ENCODE measurements at places on chromosomes 1 and 21. TPM values are rescaled to one million over a fixed set of nuclear protein-coding genes. Genes with fewer than 3 reads are reported as not detected.

- H3K4me1 ChIP-seq = no peaks in the 10 kb centered on the region
- H3K4me3 ChIP-seq = no peak overlapping the region
- H3K27me3 ChIP-seq = no peaks in the 10 kb centered on the region
- DNase-seq = no peak
- no peaks in the 10 kb centered on the region for H3K36me3 ChIP-seq
Measured at GRCh38 chr1:106995970-106996369, 60.5 kb upstream of the PRMT6 start.

DNA sequence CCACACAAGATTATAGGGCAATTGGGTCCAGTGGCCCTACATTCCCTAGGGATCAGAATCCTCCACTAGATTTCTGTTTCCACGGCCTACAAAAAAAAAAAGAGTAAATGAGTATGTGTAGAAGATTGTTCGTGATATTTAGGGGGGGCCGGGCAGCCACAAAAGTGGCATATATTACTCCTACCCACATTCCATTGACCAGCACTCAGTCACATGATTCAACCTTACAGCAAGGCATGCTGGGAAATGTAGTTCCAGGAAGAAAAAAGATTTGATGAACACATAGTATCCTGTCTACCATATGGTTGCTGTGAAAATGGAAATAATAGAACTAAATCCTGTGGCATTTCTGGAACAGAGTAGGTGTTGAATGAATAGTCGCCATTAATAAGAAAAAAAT is 43.4 kb upstream of the GJB5 start:
- peaks cover 10% of the 10 kb centered on the region for H3K27me3 ChIP-seq
- H3K36me3 ChIP-seq = no peaks in the 10 kb centered on the region
- DNase-seq = no peak
- H3K4me1 ChIP-seq = no peaks in the 10 kb centered on the region

GRCh38 chr1:6443339-6444115 is 19.0 kb downstream of the ESPN start:
- no peak overlapping the region for H3K4me3 ChIP-seq
- DNase-seq = no peak
- H3K36me3 ChIP-seq = peaks cover 6% of the 10 kb centered on the region
- H3K4me1 ChIP-seq = peaks cover 18% of the 10 kb centered on the region
- peaks cover 7% of the 10 kb centered on the region for H3K27me3 ChIP-seq

The PRDM16 gene
- total RNA-seq = not detected

The SERPINC1 gene
- total RNA-seq = not detected

GRCh38 chr1:198201956-198202784 is 45.4 kb downstream of the NEK7 start:
- DNase-seq = no peak
- H3K27ac ChIP-seq = peak overlapping the region; percentile 60
- H3K4me1 ChIP-seq = peaks cover 45% of the 10 kb centered on the region
- H3K4me3 ChIP-seq = peak overlapping the region; percentile 63
- no peaks in the 10 kb centered on the region for H3K27me3 ChIP-seq

DNA sequence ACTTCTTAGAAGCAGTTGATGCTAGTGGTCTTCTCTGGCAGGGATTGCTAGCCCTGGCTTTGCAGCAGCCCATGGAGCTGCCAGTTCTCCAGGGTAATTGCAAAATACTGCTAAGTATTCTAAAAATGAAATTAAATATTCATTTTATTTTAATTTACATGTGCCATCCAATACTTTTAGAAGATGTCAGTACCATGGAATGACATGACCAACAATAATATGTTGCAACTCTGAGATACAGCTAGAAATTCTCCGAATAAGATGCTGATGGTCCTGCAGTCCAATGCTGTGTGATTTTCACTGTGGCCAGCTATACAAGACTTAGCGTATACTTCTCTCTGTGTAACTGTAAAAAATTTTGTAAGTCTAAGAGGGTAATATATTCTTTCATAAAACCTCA is 20.0 kb upstream of the WARS2 start:
- no peak overlapping the region for H3K4me3 ChIP-seq
- peaks cover 8% of the 10 kb centered on the region for H3K4me1 ChIP-seq
- H3K27ac ChIP-seq = no peak overlapping the region
- no peaks in the 10 kb centered on the region for H3K27me3 ChIP-seq
- peaks cover 6% of the 10 kb centered on the region for H3K36me3 ChIP-seq
- DNase-seq = no peak

- H3K27me3 ChIP-seq = no peaks in the 10 kb centered on the region
- no peak overlapping the region for H3K4me3 ChIP-seq
- peaks cover 7% of the 10 kb centered on the region for H3K4me1 ChIP-seq
- no peak overlapping the region for H3K27ac ChIP-seq
- no peaks in the 10 kb centered on the region for H3K36me3 ChIP-seq
Measured at GRCh38 chr21:45538381-45539045, 3.7 kb downstream of the SLC19A1 start.

GRCh38 chr1:188426561-188426960 is 1597.8 kb downstream of the PLA2G4A start:
- no peaks in the 10 kb centered on the region for H3K4me1 ChIP-seq
- H3K27me3 ChIP-seq = no peaks in the 10 kb centered on the region
- no peaks in the 10 kb centered on the region for H3K36me3 ChIP-seq
- H3K4me3 ChIP-seq = no peak overlapping the region
- no peak for DNase-seq

GRCh38 chr1:41013796-41014195 is 7.7 kb downstream of the SLFNL1 start:
- no peak overlapping the region for H3K4me3 ChIP-seq
- H3K27me3 ChIP-seq = no peaks in the 10 kb centered on the region
- no peak for DNase-seq
- H3K36me3 ChIP-seq = peaks cover 9% of the 10 kb centered on the region
- H3K4me1 ChIP-seq = peaks cover 14% of the 10 kb centered on the region
- no peak overlapping the region for H3K27ac ChIP-seq

DNA sequence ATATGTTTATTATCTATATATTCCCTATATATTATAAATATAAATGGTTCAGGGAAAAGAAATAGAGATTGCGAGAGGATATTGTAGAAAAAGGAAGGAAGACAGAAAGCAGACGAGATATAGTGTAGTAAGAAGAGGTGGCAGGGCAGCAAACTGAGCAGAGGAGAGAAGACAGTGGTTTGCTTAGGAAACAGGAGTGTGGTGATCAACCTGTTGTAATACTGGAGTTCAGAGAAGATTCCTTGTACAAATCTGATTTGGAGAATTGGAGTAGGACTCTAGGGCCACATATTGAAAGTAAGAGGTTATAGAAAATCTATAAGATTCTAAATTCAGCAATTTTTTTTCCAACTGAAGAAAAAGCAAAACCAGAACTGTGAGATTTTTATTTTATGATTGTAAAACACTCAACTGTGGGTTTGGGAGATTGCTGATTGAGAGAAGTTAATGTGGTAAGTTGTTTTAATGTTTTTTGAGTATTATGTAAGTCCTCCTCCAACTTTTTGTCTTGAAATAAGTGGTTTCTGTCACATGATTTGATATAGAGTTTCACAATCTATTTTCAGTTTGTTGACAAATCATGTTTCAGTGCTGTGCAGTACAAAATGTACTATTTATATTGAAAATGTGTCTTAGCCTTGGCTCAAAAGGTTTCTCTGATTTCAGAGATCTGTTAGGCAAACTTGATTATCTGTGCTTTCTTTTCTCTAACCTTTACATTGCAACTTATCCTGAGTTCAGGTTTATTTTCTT is 9.6 kb upstream of the AMY2B start:
- H3K4me3 ChIP-seq = no peak overlapping the region
- H3K27ac ChIP-seq = peak overlapping the region; percentile 79
- no peak for DNase-seq

DNA sequence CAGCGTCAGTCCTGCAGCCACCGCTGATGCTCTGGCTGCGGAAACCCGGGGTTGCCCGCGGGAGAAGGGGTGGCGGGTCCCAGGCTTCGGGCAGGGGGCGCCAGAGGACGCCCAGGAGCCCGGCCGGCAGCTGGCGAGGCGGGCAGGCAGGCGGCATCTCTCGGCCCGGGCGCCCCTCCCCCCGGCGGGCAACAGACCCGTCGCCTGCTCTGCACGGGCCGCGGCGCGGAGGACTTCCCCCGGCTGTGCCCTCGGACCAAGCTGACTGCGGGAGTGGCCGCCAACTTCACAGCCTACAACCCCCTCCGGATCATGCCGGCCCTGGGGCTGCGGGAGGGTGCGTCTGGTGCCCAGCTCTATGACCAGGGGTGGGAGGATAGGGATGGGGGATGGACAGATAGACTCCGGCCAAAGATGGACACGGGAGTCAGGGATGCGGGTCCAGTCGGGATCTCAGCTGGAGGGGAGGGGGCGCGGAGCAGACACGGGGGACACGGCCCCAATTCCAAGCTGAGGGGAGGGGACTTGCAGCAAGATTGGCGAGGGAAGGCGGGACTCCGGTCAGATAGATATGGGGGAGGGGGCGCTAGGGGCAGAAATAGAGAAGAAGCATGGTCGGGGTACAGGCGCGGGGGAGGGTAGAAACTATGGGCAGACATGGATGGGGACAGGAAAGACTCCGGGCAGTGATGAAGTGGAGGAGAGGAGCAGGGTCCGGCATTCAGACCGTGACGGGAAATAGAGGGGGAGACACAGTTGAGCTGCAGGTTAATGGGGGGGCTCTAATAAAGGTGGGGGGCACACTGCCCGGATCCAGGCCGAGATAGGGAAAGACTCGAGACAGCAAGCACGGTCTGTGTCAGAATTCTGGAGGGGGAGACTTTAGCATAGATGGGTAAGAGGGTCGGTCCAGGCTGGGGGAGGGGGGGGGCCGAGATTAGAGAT is 1.1 kb downstream of the ADGRB2 start:
- peak overlapping the region; percentile 91 for H3K4me3 ChIP-seq
- H3K4me1 ChIP-seq = peaks cover 18% of the 10 kb centered on the region
- H3K27ac ChIP-seq = no peak overlapping the region
- peak; percentile 68 for DNase-seq
- no peaks in the 10 kb centered on the region for H3K27me3 ChIP-seq
- no peaks in the 10 kb centered on the region for H3K36me3 ChIP-seq

GRCh38 chr1:236073307-236073897 is 8.5 kb upstream of the NID1 start:
- peaks cover 2% of the 10 kb centered on the region for H3K36me3 ChIP-seq
- DNase-seq = no peak
- H3K4me1 ChIP-seq = no peaks in the 10 kb centered on the region
- no peaks in the 10 kb centered on the region for H3K27me3 ChIP-seq

The CEP104 gene
- 34.6 TPM for total RNA-seq

DNA sequence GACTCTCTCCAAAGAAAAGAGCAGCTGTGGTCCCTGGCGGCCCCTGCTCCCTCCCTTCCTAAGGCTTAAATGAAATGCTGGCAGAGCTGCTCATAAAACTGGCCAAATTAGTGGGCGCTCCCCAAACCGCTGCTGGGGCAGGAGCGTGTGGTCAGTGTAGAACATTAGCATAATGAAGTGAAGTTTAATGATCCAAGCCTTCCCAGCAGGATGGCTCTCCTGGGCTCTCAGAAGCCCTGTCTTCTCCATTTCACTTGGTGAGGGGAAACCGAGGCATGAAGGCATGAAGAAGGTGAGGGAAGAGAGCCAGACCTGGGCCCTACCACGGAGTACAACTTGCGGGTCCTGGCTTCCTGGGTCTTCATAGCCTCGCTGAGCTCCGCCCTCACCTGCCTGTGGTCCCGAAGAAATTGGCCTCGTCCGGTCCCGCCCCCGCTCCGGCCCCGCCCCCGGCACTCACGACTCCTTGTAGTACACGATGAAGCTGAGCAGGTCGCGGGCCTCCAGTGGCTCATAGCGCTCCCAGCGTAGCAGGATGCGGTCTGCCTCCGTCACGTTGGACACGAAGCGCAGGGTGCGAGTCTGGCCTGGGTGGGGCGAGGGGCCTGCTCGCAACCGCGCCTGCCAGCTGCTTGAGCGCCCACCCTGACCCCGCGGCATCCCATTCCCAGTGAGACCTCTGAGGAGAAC is 10.3 kb downstream of the INSRR start:
- no peak overlapping the region for H3K27ac ChIP-seq
- H3K27me3 ChIP-seq = peaks cover 33% of the 10 kb centered on the region
- peak overlapping the region; percentile 76 for H3K4me3 ChIP-seq
- peak; percentile 60 for DNase-seq
- no peaks in the 10 kb centered on the region for H3K36me3 ChIP-seq
- H3K4me1 ChIP-seq = peaks cover 23% of the 10 kb centered on the region

DNA sequence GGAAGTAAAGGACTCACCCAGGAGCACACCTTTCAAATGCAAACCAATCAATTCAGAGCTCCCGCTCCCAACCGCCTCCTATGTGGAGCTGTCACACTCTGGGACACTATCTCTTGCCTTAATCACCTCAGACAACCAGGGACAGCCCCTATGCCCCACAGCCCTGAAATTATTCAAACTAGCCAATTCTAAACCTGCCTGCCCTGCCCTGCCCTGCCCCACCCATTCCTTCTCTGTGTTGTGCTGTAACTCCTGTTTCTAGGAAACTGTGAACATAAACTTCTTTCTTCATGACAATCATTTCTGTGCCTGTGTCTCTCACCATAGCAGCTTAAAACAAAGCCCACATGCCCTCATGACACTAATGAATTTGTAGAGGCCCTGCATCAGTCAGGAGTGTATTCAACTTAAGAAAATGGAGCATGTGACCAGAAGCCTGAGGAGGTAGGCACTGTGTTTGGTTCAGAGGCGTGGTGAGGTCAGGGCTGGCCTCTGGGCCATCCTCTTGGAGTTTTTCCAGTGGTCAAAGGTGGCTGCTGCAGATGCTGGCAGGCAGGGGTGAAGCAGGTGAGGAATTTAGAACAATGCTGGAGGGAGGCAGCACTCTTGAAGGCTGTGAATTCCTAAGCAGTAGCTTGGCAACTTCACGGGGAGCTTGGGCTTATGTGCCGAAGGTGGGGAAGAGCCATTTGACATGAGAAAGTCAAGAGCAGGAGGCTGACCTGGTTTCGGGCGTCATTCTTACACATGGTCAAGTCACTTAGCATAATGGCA is 74.5 kb downstream of the RHOU start:
- no peaks in the 10 kb centered on the region for H3K27me3 ChIP-seq
- H3K36me3 ChIP-seq = no peaks in the 10 kb centered on the region
- H3K4me1 ChIP-seq = peaks cover 31% of the 10 kb centered on the region
- no peak for DNase-seq
- no peak overlapping the region for H3K4me3 ChIP-seq
- no peak overlapping the region for H3K27ac ChIP-seq

DNA sequence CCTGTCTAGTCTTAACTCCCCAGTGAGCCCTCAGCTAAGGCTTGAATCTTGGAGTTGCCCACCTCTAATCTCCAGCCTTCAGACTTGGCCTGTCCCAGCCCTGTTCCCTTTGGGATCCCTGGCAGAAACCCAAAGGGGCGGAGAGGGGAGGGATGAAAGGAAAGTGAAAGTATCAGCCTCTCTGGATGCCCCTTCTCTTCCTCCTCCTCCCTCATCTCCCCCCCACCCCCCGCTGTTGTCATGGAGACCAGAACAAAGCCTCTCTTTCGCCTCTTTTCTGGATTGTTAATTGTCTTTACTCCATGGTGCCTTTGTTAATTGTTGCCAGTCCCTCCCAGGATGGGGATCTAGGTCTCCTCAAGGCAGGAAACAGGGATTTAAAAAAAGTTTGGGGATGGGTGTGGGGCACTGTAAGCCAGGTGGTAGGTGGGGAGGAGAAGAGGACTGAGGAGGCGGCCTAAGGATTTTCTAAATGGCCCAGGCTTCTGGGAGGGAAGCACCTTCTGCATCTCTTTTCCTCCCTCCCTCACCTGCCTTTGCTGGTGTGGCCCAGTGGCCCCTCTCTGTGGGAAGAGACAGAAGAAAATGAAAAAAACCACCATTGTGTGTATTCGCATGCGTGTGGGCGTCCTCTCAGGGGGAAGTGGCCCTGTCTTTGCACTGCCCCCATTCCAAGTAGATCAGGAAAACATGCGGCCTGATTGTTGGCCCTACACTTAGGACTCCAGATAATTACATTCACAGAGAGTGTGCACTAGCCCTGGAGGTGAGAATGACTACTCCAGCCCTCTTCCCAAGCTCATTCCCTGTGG is 7.5 kb upstream of the SOX13 start:
- peaks cover 4% of the 10 kb centered on the region for H3K36me3 ChIP-seq
- peaks cover 4% of the 10 kb centered on the region for H3K4me1 ChIP-seq
- H3K27ac ChIP-seq = no peak overlapping the region
- peak overlapping the region; percentile 31 for H3K4me3 ChIP-seq

Measured in T-helper 17 cell (primary cell).